ENCODE measurements at places on chromosomes 5 and 9.

- DNase-seq, result peak; percentile 83
Observed at GRCh38 chr5:149990518-149991376, 9.7 kb downstream of the TIGD6 start.

GRCh38 chr9:124239249-124240073 lies 18.3 kb upstream of the NEK6 start:
- DNase-seq, result no peak

DNA sequence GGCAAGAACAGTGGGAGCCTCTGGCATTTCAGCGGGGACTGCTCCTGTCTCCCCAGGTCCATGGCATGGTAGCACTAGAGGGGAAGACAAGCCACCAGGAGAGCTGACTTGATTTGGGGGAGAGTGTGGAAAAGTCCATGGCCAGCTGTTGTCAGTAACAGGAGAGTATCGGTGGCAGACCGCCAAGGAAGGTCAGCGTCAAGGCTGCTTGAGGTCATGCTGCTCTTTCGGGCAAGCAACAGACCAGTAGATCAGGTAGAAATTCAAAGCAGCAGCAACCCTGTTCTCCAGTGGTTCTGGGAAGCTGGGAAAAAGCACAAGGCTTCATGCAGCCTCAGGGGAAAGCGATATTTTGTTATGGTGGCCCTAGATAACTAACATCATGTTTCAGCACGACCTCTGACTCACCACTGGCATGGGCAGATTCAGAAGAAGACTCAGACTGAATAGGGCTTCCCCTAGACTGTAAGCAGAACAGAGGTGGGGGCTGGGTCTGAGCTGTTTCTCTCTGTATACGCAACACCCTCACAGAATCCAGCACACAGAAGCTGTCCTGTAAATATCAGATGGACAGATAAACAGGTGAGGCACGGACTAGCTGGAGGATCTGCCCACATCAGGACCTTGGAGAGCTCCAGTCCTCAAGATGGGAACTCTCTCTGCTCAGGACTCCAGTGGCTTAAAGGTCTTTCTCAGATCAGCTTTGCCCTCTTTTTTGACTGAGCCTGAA lies 35.2 kb upstream of the PLEKHG4B start:
- peak; percentile 54 for DNase-seq

DNA sequence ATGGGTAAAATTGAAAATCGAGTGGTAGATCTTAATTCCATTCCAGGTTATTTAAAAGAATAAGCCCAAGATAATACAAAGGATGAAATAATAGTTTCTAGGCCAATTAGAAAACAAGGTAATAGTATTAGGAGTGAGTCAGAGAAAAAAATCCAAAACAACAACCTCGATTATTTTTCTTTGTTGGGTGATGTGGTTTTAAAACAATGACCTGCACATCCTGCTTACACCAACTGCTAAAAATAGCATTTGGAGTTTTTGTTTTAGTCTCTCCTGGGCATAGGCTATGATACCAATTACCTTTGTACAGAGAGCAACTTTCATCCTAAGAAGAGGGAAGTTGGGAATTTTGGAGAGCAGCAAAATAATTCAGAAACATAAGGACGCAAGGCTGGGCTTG lies 101.7 kb upstream of the MYO10 start:
- DNase-seq, result no peak

GRCh38 chr9:79862921-79863890 lies 291.4 kb downstream of the TLE4 start:
- DNase-seq, result no peak

- no peak for DNase-seq
Observed at GRCh38 chr5:32574540-32575175, 10.7 kb upstream of the SUB1 start.

DNA sequence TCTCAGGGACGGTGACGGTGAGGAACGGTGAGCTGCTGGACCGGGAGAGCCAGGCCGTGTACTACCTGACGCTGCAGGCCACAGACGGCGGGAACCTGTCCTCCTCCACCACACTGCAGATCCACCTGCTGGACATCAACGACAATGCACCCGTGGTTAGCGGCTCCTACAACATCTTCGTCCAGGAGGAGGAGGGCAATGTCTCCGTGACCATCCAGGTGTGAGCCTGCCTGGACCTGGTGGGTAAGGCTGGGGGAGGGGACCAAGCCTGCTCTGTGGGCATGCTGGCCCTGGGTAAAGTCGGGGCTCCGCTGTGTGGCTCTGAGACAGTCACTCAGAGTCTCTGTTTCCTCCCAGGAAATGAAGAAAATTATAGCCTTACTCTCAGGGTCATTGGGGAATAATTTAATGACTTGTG lies 29.3 kb downstream of the CDHR2 start:
- peak; percentile 88 for DNase-seq

DNA sequence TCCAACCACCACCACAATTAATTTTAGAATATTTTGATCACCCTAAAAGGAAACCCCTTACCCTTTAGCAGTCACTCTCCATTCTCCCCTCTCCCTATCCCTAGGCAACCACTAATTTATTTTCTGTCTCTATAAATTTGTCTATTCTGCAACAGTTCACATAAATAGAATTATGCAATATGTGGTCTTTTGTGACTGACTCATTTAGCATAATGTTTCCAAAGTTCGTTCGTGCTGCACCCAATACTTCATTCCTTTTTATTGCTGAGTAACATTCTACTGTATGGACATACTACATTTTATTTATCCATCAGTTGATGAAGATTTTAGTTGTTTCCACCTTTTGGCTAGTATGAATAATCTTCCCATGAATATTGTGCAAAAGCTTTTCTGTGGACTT lies 18.2 kb upstream of the CDC20B start:
- DNase-seq, result no peak

- DNase-seq, result no peak
Observed at GRCh38 chr9:125293134-125293533, 31.5 kb downstream of the GAPVD1 start.

DNA sequence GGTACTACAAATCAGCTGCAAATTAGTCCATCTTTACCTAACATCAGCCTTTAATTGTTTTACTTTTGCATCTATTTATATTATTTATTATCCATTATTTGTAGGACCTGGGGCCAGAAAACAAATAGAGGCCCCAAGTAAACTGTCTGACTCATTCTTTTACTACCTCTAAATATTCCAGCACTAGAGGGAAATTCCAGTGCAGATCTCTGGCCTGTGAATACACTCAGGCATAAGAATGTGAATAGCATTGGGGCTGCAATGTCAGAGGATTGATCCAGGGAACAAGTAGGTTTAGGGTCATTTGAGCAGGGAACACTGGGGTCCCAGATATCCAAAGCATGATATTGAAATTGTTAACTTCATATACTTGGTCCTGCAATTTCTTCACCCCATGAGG lies 176.6 kb upstream of the TYRP1 start:
- no peak for DNase-seq

GRCh38 chr5:178336889-178337288 lies 104.3 kb upstream of the PHYKPL start:
- no peak for DNase-seq

DNA sequence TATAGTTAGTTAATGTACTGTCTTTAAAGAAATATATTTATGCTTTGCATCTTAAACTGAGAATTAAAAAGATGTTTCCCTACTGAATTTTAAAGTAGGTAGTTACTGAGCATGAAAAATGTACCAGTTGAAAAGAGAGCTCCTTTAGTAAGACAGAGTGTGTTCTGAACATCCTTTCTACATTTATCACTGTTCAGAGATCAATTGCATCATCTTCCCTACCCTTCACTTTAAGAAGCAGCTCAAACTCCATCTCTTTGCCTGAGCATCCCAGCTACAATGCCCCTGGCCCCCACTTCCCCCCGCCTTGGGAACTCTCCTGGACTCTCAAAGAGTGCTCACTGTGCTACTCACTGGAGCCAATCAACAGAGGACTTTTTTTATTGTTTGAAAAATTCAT lies 164.7 kb downstream of the GNAQ start:
- DNase-seq, result no peak

DNA sequence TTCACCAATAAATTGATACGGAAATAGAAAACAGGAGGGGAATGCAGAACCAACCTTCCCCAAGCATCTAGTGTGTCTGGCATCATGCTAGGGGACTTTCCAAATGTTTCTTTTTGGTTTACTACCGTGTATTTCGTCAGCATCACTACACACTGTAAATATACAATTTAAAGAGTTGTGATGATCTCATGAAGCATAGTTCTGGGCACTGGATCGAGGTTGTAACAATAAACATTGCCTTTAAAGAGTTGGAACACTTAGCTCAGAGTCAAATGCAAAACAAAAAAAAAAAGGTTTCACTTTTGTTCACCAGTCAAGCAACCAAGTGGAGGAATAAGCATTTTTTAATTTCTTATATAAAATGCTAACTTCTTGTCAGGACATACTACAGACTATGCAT lies 2.9 kb upstream of the SCAI start:
- DNase-seq, result no peak

GRCh38 chr5:163712011-163712410 lies 206.6 kb downstream of the MAT2B start:
- DNase-seq, result no peak

DNA sequence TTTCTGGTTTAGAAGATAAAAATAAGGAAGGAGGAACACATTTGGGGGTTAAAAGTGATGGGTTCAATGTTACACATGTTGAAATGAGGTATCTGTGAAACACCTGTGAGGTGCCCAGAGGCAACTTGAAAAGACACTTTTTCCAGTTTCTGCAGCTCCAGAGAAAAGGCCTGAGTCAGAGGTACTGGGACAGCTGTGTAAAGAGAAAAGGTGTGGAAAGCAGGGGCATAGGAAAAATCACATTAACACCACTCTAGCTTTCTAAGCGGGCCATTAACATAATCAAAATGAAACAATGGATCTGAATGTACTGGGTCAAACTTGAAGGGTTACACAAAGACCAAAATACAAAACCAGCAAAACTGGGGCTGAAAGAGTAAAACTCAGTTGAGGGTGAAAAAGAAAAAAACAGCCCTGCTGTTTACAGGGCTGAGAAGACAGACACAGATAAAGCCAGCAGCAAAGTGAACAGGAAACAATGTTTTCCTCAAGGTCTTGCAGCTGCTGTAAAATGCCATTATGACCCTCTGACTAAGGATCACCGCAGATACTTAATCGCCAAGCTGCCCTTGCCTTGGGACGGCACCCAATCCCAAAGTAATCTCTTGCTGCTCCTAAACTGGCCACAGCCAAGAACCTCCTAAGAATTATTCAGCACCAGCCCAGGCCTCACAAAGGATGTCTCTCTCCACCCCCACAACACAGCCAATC lies 104.7 kb downstream of the DROSHA start:
- no peak for DNase-seq

- DNase-seq, result no peak
Observed at GRCh38 chr5:132751444-132751843, 4.2 kb downstream of the CCNI2 start.
